ENCODE measurements at places on chromosomes 2 and 18.

DNA sequence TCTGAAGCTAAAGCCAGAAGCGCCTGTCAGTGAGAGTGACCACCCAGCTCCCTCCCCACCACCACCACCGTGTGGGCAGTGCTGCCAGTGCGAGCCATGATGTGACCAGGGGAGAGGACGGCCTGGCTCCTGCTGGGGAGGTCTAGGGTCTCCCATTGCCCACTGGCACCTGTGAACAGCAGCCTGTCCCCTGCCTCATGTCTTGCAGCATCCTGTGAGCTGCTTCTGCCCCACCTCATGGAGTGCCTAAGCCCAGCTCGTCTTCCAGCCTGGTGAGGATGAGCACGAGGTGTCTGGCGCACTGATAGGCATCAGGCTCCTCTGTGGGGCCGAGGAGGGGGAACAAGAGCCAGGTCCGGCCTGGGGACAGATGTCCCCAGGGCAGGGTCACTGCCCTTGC is 61.4 kb downstream of the FAM168B start:
- no peak for DNase-seq

- DNase-seq: no peak
Observed at GRCh38 chr2:135791418-135792190, 45.4 kb downstream of the LCT start.

DNA sequence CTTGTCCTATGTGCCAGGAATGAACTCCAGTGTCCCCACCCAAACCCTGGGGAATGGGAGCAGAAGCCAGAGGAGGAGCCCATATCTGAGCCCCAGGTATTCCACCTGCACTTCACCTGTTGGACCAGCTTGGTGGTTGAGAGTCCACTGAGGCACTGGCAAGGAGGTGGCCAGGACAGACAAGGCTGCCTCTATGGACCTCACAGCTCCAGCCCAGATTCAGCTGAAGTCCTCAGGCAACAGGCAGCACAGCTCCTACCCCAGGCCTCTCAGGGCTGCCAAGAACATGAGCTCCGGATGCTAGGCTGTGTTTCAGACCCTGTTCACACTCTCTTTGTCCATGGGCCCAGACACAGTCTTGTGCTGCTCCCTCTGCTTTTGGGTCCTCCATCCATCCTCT is 2.9 kb upstream of the IL1F10 start:
- DNase-seq: no peak

DNA sequence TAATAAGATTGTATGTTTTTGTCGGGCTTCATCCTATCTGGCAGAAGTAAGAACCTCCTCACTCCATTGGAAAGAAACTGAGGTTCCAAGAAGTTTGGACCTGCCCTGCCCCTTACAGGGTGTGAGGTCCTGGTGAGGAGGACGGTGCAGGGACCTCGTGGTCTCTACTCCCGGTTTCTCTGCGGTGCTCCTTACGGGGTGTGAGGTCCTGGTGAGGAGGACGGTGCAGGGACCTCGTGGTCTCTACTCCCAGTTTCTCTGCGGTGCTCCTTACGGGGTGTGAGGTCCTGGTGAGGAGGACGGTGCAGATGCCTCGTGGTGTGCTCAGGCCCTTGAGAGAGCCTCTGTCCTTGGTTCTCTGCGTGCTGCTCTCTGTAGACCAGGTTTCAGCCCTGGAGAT is 5.2 kb downstream of the CTDP1 start:
- no peak for DNase-seq

DNA sequence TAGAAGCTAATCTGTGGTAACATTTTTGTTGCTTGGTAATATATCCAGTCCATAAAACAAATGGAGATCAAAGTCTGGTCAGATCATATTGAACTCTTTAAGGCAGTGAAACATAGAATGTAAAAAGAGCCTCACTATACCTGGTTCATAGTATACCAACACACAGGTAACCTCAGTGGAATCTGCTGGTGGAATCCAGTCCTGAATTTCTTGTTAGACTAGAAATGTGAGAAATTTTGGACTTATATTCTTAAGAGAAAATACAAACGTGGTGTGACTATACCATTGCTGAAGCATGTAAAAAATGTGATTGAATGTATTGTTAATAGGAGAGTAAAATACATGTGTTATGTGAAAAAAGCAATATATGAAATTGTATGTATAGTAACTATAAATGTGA is 46.1 kb upstream of the GRHL1 start:
- no peak for DNase-seq

GRCh38 chr2:201257956-201258665 is 2.2 kb upstream of the CASP8 start:
- no peak for DNase-seq

DNA sequence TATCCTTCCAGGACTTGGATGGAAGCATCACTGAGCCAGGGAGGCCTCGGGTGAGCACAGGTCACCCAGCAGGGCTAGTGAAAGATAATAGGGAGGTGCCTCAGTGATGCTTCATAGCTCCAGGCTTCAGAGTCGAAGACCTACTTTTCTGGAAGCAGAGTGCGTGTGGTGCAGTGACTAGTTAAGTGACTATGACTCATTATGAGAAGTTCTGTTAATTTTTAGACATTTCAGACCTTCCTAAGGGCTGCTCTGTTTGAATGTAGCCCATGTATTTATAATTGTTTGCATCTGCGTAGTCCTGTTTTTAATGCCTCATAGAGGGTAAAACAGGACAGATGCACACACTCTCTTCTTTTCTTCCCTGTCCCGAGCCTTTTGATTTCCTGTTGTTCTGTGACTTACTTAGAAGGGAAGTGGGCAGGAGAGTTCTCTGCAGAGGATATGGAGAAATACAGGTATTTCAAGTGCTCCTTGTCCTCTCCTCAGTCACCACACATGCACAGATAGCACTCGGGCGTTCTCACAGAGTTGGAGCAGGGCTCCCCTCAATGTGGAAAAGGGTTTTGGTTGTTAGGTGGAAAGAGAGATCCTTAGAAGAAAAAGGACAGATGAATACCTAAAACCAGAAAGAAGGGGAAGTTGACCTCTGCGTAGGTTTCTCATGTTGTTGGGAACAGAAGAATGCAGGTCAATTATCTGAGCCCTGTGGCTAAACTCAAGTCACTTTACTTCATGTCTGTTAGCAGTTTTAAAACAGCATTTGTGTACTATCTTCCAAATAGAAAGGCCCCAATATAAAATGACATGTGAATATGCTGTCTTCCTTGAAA is 34.7 kb downstream of the RALB start:
- no peak for DNase-seq

GRCh38 chr2:178109813-178110212 is 2.4 kb upstream of the RBM45 start:
- no peak for DNase-seq

GRCh38 chr2:41933046-41933420 is 114.8 kb upstream of the PKDCC start:
- DNase-seq: no peak

- DNase-seq: no peak
Observed at GRCh38 chr2:140596447-140596846, 1534.4 kb downstream of the LRP1B start.

DNA sequence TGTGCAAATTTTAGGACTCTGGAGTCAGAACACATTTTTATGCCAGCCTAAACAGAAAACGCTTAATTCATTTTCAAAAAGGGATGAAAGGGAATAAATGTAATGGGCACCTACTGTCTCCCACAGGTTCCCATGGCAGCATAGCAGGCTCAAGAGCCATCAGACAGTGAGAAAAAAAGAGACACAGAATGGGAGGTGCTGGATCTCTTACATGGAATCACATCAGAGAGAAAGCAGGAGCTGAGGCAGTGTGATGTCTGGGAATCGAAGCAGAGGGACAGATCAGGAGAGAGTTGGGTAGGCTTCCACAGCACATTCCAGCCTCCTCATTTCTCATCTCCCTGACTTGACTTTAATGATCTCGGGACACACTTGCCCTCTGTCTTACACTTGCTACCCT is 684.3 kb downstream of the KCNJ3 start:
- no peak for DNase-seq

DNA sequence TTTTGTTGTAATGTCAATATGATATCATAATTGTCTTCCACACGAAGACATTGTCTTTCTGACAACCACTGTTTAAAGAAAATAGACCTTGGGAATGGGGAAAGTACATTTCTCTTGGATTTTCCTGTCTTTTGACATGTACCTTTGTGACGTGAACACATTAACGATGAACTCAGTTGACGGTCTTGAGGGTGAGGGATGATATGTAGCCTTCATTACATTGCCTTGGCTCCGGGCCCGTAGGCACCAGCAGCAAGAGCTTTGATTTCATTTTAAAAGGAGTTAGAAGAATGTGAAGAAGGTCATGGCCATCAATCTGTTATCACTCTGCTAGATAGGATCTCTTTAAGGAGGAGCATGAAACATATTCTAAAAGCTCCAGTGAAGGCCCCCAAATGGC is 80.9 kb downstream of the LYPD6B start:
- no peak for DNase-seq

GRCh38 chr2:196177124-196177523 is 5.7 kb upstream of the STK17B start:
- DNase-seq: no peak

DNA sequence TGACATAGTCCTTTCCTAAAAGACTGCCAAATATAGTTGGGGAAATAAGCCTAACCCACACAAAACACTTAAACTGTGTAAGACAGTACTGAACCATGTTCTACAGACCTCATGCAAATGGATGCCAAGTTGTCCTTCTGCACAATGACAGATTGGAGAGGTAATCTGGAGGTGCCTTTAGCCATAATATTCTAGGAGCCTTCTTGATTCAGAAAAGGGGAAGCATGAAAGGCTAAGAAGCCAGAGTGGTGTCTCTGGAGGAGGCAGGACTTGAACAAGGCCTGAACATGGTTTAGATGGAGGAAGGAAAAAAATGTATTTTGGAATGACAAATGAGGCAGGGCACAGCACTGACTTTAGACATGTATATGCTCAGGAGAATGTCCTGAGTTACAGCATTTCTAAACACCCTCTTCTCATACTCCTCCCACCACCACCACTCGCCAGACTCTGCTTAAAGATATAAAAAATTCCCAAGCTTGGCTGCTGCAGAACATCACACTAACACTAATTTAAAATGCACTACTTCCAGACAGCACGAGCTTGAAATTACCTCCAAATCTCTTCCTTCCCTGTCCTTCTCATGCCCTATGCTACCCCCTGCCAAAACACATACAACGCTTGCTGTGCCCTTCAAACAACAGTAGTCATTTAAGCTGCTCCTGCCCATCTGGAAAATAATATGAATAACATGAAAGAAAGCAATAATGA is 110.4 kb downstream of the ANKRD44 start:
- DNase-seq: no peak

GRCh38 chr2:177556153-177556552 is 163.6 kb downstream of the AGPS start:
- DNase-seq: no peak

DNA sequence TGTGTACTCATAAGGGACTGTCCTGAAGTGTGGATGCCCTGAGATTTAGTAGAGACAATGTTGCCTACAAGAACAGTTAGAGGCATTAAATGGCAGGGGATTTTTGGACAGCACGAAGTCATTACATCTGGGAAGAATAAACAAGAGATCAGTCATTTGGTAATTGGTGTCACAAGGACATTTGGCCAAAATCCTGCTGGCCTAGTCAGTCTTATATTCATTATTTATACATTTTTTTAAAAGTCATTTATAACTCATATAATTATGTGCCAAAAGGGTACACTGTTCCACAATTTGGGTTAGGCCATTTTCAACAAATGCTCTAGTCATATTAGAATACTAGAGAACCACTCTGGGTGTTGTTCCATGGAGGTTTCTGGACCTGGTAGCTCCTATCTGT is 104.7 kb downstream of the LRATD1 start:
- no peak for DNase-seq

DNA sequence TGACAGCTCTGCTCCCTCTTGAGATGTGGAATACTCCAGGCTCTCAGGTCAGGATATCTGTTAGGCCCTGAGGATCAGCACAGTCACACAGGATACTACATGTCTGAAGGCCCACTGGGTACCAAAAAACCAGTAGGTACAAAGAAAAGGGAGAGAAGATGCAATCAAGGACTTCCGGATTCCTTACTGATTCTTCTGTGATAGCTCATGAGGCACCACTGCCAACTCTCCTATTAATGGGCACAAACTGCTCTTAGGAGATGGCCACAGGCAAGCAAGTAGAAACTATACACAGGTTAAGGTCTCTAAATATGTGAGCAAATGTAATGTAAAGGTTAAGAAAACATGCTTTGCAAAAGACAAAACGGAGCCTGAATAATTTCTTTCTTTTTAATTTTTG is 3.5 kb downstream of the TMEM127 start:
- no peak for DNase-seq

DNA sequence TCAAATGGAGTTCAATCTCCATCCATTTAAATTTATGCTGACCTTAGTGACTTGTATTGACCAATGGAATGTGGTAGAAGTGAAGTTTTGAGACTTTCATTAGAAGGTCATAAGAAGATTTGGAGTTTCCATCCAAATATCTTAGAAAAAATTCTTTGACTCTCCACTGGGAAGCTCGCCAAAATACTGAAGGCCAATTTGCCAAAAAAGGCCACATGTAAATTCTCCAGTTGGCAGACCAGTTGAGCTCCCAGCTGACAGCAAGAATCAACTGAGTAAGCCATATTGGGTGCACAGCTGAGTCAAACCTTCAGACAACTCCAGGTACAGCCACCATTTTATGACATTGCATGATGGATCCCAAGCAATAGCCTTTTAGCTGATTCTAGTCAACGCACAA is 228.3 kb upstream of the SETBP1 start:
- DNase-seq: no peak

DNA sequence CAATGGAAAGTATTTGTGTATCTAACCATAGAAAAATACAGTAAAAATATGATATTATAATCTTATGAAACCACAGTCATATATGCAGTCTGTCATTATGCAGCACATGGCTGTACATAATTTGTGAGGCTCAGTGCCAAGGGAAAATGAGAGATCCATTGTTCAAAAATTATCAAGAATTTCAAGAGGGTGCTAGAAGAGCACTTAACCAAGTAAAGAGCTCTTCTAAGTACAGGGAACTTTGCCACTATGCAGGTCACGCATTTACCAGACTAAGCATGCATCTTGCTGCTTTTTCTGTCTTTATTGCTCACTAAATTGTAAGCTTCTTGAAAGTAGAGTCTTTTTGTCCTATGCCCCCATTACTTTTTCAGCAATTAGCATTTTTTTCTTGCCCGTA is 438.0 kb downstream of the LRP1B start:
- no peak for DNase-seq

- DNase-seq: no peak
Observed at GRCh38 chr2:189213250-189213649, 33.7 kb upstream of the COL5A2 start.

- DNase-seq: no peak
Observed at GRCh38 chr18:52451256-52451655, 111.3 kb downstream of the DCC start.

- no peak for DNase-seq
Observed at GRCh38 chr18:9884532-9885140, 1.1 kb upstream of the TXNDC2 start.

GRCh38 chr2:127525691-127526131 is 578 bp downstream of the IWS1 start:
- no peak for DNase-seq

DNA sequence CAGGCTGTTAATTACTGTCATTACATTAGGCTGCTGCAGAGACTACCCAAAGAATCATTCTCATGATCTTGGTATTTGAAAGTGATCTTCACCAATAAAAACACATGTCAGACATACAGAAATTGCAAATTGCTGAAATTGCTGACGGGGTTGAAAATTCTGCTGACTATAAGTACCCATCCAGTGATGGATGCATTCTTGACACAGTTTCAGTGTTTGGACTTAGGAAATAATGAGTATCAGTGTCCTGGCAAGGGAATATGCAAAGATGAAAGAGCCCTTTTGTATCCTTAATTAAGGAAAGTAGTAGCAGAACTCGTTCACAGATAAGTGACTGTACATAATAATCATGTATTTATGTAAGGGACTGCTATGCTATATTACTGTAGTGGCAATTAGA is 221.1 kb upstream of the ATP5MC3 start:
- no peak for DNase-seq
